ENCODE measurements at places on chromosomes 5 and 9. TPM values are rescaled to one million over a fixed set of nuclear protein-coding genes. Genes with fewer than 3 reads are reported as not detected.
A peak's percentile ranks its signal among the peaks of the same experiment; 100 is the strongest.

GRCh38 chr9:33175649-33176325 is 8.7 kb upstream of the B4GALT1 start:
- DNase-seq = no peak

The IFNB1 gene
- not detected for total RNA-seq

DNA sequence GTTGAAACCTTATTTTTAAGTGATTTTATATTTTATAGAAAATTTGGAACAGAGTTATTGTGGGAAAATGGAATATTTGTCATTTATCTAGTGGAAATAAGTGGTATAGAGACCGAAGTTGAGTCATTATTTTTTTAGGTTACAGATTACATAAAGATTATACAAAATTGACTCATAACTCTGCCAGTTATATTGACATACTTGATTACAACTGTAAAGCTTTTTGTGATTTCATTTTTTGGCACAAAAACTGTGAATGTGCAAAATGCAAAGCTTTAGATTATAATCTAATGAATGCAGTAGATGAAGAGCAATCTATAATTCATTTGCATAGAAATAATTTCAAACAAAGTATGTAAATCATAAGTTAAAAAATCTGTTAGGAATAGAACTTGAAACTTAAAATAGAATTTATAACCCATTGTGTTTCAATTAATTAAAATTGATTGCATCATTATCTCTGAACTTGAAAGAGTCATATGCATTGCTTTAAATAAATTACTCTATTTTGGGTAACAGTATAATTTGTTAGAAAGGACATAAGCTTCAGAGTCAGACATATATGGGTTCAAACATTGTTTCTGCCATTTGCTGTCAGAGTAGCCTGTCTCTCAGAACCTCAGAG is 280.4 kb downstream of the FER start:
- no peak for DNase-seq

GRCh38 chr5:142644640-142645361 is 41.1 kb downstream of the FGF1 start:
- peak; percentile 78 for DNase-seq

The TAF9 gene
- total RNA-seq = 34.5 TPM

DNA sequence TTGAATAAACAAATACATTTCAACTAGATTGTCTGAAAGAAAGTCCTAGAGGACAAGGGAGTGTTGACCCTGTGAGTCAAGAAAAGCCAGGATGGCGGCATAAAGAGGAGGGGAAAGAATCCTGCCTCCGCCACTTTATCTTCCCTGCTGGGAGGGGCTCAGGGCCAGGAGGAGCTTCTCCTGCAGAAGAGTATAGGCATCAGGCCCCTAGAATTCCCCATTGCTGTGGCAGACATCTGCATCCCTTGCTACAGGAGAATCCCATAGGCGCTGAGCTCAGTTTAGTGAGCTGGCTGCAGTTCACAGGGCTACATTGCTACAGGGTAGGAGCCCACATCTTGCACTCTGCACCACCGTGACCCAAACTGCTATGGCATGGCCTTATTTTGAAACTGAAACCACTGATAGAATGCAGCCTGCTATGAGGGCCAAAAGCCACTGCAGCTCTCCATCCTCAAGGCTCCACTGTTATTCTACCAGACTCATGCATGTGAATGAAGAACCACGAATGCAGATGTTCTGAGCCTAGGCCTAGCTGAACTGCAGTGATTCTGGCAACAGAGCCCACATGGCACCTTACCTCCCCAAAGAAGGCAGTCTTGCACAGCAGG is 941.4 kb upstream of the CTNND2 start:
- DNase-seq = no peak

DNA sequence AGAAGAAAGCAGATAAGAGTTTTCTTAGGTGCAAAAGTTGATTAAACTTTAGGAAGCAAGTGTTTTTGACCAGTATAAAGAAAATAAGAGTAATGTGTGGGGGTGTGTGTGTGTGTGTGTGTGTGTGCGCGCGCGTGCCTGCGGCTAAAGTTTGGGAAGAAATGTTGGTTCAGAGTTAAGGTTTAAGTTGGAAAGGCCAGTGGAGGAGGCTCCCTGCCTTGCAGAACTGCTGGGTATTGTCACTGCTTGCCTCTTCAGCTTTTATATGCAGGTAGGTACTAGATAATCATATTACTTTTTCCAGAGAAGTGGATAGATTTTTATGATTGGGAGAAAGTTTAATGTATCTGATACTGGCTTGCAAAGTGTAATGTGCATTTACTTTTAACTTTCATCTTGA is 2.0 kb downstream of the PIK3R1 start:
- DNase-seq = no peak

DNA sequence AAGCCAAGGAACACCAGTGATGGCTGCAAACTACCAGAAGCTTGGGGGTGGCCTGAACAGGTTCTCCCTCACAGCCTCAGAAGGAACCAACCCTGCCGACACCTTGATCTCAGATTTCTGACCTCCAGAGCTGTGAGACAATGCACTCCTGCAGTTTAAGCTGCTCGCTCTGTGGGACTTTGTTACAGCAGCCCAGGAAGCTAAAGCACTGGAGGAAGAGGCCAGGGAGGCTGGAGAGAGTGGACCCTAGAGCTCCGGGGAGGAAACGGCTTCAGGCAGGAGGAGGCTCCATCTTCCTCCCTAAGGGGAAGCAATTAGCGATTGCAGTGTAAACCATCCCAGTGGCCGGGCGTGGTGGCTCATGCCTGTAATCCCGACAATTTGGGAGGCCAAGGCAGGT is 25.1 kb downstream of the BARX1 start:
- DNase-seq = no peak

The MELK gene
- 87.8 TPM for total RNA-seq

GRCh38 chr9:76921165-76921564 is 15.3 kb upstream of the PRUNE2 start:
- no peak for DNase-seq

GRCh38 chr5:128274441-128274840 is 190.9 kb downstream of the SLC12A2 start:
- DNase-seq = no peak

DNA sequence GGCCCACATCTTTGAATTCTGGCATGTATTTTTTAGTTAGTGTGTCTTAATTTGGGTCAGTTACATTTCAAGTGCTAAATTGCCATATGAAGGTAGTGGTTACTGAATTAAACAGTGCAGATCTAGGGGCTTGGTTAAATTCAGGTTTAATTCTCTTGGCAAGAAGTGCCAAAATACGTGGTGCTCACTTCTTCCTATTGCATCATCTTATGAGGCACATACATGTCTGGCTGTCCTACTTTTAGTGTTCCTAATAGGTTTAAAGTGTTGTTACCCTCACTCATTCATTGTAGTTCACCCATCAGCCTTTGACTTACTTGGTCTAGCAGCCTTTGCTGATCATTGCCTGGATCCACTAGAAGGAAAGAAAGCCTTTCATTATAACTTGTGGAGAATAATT is 59.5 kb downstream of the RPS6 start:
- no peak for DNase-seq

GRCh38 chr5:44356231-44356630 is 33.0 kb downstream of the FGF10 start:
- no peak for DNase-seq

DNA sequence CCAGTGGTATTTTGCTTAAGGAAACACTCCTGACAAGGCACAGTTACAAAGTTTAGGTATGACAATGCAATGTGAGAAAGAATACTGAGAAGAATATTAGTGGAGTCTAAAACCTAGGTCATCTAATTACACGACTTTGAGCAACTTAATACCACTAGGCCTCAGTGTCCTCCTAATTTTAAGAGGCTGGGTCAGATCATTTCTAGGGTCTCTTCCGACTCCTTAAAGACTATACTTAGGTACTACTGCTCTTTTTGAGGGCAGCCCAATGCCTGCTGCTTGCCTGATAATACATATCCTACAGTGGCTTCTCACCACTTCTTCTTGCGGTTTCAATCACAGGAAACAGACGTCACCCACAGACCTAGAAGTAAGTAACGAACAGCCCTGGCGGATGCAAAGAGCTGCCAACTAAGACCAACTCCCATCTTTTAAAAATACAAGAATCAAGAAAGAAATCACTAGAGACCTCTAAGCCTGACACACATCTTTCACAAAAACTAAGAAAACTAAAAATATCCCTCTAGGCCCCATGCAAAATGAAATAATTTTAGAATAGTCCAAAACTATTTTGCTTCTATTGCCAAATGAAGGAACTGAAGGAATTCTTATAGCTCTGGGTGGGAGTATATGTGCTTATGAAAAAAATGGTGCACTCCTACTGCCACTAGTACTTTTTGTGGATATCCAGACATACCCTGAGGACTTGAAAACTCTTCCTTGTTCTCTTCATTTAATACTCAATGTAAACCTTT is 13.1 kb downstream of the DIAPH1 start:
- no peak for DNase-seq

The MARCHF3 gene
- total RNA-seq = 2.4 TPM

GRCh38 chr5:6488021-6488420 is 39.4 kb downstream of the UBE2QL1 start:
- no peak for DNase-seq

The ARL14EPL gene
- total RNA-seq = not detected

- no peak for DNase-seq
Observed at GRCh38 chr5:110218981-110219380, 507.5 kb downstream of the TMEM232 start.

GRCh38 chr5:87010736-87011135 is 256.9 kb upstream of the RASA1 start:
- DNase-seq = no peak

DNA sequence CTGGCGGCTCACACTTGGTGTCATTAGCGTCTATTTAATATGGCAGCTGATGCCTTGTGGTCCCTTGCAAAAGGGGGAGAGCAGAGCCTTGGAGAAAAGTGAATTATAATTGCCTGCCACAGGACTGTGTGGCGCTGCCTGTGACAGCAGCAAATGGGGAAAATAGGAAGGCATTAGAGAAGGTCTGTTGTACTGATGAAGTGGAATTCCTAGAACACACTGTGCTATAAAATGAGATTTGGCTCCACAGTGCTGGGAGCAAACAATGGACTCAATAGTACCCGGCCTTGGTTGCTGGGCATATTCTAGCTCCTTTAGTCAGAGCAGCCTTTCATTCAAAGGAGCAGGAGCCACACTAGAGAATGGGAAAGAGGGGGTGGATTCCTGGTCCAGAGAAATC is 21.3 kb downstream of the SEMA6A start:
- DNase-seq = no peak

GRCh38 chr5:98602534-98603112 is 170.8 kb upstream of the RGMB start:
- DNase-seq = no peak

DNA sequence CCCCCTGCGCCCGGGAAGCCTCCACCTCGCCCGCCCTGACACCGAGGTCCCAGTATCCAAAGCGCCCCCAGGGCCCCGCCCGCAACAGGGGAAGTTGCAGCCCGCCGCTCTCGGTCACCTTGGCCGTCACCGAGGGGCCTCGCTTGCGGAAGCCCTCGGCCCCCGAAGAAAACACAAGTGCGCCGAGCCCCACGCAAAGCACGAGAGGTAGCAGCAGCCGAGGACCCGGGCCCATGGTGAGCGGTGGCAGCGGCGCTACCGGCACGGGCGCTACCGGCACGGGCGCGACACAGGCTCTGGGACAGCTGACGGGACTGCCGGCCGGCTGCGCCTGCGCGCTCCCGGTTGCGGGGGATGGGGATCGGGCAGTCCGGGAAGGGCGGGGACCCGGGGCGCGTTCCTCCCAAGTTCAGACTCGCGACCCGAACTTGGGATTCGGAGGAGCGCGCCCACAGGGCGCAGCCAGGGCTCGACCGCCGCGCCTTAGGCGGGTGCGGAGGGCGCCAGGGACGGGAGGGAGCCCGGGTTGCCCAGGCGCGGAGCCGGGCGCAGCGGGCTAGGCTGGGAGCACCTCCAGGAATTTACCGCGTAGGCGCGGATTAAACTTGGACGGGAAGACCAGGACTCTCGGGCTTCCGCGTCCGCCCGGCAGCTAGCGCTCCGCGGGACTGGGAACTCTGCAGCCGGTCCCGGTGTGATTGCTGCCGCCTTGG is at the start of gene PPIC:
PPIC (minus strand) TSS at position 335 of the 713 bp plus-strand sequence; CDS start at position 235, 100 bp downstream.
- DNase-seq = no peak

DNA sequence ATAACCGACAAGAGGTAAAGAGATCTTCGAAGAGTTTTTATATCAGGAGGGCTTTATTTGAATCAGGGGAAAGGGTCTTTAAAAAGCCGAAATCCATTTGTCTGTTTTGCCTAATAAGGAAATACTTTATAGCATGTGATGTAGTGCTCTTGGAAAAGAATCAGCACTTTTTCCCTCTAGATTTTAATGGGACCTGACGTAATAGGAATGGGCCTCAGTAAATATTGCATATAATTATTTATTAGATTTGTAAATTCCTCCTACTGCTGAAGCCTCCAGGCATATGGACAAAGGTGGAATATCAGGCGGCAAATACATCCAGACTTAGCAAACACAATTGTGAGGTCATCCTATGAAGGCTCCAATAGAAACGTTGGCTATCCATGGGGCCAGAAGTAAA is 50.9 kb downstream of the ACTBL2 start:
- DNase-seq = no peak

DNA sequence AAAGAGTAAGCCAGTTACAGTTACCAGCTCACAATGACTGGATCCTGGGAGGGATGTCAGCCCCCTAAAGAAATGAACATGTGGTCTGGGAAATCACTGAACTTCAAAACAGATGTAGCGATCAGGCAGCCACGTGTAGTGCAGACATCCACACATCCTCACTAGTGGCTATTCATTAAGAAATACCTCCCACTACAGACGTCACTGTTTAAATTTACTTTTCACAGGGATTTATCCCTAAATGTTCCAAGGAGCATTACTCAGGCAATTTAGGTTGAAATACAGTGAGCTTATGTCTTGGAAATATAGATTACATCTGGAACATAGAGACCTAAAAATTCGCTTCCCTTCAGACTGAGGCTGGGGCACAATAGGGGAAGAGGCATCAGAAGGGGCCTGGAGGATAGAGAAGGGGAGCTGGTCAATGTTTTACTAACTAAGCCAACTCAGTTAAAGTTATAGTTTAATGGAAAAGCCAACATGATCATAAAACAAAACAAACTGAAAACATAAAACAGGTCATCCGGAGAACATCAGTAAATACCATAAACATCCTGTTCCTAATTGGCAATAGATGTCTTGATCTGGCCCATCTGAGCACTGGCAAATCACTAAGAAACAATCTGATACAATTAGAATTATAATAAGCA is 92.3 kb downstream of the FANCC start:
- no peak for DNase-seq

The SLC6A3 gene
- total RNA-seq = not detected

The HMMR gene
- total RNA-seq = 19.5 TPM

The SPINK13 gene
- total RNA-seq = 0.58 TPM

The LIX1 gene
- under 0.01 TPM for total RNA-seq

The TAF11L10 gene
- not detected for total RNA-seq

The ADRA1B gene
- total RNA-seq = 4.0 TPM

GRCh38 chr5:113034182-113034773 is 57.7 kb downstream of the DCP2 start:
- DNase-seq = no peak

DNA sequence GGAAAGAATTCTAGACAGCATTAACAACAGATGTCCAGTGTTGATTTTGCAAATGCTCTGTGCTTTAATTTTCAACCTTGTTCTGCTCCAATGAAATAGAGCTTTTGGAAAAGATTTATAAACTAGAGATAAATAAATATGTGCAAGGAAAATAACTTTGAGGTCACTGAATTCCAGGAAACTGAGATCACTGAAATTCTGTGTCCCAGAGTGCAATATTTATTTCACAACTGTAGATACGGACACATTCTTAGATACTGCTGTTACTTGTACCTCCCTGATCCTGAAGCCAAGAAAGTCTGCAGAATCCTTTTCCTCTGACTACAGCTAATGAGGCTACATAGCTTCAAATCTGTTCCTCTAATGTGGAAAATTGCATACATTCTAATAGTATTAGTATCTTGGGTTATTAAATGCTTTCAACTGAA is 222.9 kb downstream of the DOCK8 start:
- DNase-seq = peak; percentile 30

All from epithelial cell of proximal tubule (primary cell).